Stimulated activated CD4-positive, alpha-beta T cell treated with anti-CD3 and anti-CD28 coated beads, TNF-alpha, amount 100 ng/mL, for 24 hours (primary cell): ENCODE measurements at places on chromosomes 6 and 20.

DNA sequence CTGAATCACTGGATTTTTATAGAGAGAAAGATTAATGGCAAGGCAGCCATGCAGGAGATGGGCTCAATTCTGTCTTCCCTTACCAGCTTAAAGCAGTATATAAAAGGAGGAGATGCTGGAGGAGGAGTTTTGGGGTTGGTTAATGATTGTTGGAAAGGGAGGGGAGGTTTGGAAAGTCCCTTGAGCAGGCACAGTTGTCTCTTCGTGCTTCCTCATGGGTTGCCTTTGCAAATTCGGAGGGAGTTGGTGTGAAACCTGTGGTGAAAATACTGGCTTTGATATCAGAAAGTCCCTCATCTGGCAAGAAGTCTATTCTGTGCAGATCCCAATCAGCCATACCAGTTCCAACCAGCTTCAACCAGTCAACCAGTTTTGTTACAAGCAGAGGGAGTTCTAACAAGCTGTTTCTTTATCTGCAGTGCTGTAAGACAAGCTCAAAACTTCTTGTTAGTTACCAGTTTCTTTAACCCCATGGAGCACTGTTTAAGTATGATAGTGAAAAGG is 107.0 kb downstream of the HIVEP1 start:
- DNase-seq = no peak

DNA sequence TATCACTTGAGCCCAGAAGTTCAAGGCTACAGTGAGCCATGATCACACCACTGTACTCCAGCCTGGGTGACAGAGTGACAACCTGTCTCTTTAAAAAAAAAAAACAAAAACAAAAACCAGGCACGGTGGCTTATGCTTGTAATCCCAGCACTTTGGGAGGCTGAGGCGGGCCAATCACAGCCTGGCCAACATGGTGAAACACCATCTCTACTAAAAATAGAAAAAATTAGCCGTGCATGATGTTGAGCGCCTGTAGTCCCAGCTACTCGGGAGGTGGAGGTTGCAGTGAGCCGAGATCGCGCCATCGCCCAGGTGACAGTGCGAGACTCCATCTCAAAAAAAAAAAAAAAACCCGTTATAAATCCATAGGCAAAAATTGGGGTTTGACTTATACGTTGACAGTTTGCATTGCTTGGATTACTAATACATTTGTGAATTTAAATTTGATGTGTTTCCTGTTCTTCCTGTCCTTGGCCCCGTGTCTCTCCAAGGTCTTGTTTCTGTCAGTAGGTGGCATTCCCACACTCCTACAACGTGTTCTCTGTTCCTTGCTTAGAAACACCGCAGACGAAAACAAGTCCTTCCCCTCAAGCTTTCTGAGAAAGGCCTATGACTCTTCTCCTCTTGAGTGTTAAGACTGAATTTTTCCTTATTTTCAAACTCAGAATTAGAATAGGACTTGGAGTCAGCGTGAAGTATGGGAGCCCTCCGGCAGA is 147.0 kb downstream of the DTNBP1 start:
- DNase-seq = no peak

DNA sequence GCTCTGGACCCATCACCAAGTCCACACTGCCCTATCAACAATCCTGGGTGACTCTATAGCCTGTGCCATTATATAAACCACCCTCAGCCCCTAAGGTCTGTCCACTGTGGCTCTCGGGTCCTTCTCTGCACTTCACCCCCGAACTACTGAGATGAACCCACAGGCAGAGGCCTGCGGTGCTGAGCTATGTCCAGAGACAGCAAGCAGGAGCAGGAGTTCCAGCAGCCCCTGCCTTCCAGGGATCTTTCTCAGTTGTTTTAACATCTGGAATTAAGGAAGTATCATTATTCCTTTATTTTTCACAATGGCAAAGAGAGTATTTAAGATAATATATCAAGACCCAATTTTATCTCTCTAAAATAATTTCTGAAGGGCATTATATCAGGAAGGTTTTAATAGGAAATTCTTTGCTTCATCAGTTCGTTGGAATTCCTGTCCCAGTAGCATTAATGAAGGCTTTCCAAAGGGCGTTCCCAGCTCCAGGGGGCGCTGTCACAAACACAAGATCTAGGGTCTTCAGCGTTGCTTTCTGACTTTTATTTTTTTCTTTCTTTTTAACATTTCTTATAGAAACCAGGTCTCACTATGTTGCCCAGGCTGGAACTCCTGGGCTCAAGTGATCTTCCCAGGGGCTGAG is 27.3 kb downstream of the RRBP1 start:
- no peak for DNase-seq

GRCh38 chr6:142440600-142441293 is 138.9 kb downstream of the ADGRG6 start:
- DNase-seq = no peak

DNA sequence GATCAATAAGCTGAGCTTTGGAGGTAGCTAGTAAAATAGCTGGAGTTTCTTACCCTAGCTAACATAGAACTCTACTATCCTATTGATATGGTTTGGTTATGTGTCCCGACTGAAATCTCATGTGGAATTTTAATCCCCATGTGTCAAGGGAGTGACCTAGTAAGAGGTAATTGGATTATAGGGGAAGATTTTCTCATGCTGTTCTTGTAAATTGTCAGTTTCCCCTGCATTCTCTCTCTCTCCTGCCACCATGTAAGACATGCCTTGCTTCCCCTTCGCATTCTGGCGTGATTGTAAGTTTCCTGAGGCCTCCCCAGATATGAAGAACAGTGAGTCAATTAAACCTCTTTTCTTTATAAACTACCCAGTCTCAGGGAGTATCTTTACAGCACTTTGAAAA is 24.6 kb upstream of the SYNE1 start:
- DNase-seq = no peak

DNA sequence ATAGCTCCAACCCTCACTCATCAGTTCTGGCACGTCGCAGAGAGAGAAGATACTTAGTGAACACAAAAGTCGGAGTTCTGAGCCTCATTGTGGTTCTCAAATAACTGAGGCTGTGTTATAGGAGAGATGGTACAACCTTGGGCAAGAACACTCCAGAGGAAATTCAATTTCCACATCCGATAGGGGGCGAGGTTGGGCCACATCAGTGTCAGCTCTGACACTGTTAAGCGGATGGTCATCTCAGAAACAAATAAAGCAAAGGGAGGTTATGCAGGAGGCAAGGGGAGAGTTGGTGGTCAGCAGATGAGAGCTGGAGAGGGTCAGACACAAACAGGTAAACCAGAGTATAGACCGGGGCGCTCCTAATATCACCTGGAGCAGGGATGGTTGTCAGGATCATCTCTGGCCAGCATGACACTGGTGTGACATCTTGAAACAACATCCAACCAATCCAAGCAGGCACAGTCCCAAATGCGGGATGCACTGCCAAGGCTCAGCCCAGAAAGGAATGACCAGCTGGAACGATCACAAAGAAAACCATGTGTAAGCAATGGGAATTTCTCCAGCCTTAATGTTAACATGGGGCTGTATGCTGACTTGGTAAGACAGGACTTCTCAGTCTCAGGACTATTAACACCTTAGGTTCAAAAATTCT is 331.8 kb downstream of the HACE1 start:
- DNase-seq = no peak

- no peak for DNase-seq
These were observed 53.5 kb downstream of the RAB44 start for GRCh38 chr6:36751091-36751490.

- DNase-seq = no peak
These were observed 24.1 kb downstream of the AFDN start for GRCh38 chr6:167850782-167851181.
